Activated CD4-positive, alpha-beta T cell treated with anti-CD3 and anti-CD28 coated beads for 48 hours (primary cell): ENCODE measurements at places on chromosomes 7 and 10.

DNA sequence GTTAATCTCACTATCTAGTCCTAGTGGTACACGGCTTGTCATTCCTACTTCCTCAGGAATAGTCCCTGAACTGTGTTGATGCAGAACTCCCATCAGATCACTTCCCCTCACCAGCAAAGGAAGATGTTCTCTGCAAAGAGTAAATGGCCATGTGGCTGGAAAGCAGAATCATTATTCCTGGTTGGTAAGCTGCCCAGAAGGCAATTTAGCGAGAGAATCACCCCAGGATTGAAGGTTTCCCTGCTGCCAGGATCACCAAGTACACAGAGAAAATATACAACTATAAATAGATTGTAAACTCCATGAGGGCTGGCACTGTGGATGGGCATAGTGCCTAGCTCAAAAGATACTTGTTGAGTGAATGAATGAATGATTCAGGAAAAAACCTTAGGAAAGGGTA lies 115.0 kb downstream of the GFRA1 start:
- no peak for DNase-seq

DNA sequence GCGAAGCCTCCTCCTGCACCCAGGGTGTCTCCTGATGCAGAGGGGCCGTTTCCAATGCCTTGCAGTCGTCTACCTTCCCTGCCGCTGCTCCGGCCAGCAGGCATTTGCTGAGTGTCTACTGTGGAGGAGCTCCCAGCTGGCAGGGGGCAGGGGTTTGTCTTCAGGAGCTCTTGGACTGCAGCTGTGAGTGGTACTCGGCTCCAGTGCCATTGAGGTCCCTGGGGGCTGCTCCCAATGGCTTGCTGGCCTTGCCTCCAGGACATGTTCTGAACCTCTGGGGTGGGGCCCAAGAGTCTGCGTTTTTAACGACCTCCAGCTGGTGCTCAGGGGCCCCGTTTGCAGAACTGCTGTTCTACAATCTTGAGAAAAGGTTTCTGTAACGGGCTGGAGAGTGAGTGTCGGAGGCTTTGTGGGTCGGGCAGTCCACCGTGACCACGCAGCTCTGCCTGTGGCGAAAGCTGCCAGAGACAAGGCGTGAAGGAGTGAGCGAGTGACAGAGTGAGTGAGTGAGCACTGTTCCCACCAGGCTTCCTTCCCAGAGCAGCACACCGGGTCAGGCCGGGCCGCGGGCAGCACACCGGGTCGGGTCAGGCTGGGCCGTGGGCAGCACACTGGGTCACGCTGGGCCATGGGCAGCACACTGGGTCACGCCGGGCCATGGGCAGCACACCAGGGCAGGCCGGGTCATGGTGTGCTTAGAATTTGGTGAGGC lies 520.2 kb downstream of the PTPRN2 start:
- no peak for DNase-seq

DNA sequence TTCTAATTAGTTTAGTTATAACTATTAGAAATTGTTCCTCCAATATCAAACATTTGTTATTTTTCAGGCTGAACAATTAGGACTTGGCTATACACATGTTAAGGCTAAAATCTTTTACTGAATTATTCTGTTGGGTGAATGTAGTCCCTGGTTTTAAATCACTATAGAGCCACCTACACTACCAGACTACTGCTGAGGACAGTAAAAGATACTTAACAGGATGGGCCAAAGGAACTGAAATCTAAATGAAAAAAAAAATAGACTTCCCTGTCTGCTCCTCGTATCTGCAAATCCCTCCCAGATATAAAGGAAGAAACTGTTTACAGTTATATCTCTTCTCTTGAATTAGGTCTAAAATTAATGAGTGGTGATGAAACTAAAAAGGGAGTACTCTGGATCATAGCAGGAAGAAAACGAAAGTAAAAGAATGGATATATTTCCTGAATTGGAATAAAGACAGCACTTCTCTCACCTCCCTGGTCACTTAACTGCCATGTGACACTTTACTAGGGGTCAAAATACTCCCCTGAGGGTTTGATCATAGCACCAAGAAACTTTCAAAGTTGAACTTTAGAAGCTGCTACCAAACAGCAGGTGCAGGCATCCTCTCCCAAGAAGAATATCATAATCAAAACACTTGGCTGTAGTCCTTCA lies 12.7 kb downstream of the FBXW4 start:
- DNase-seq = no peak

DNA sequence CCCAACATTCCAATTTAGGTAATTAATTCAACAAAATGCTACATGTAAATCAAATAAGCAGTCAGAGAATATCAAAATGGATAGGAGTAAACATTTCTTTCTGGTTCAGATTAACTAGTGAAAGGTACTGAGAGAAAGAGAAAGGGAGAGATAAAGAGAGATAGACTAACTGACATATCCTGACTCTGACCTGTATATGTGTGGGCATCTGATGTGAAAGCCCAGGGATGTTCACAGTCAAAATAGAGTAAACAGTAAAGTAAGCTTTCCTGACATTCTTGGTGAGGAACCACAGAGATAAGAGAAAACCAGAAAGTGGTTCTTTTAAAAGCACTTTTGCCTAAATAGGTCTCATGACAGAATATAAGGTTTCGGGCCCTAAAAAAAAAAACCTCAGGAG lies 37.5 kb upstream of the ANK3 start:
- no peak for DNase-seq

DNA sequence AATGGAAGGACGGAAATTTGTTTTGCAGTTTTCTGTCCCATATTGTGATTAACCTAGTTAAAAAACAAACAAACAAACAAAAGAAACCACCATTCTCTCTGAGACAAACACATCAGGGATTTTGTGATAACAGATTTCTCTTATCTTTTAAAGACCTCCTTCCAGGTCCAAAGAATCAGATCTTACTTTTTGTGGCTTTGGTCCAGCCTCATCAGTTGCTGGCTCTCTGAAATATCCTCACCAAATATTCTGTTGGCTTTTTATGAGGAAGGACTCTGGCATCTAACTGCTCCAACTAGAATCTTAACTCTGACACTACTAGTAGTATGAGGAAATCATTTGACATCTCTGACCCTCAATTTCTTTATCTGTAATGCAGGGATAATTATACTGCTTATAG lies 4.8 kb downstream of the FAM204A start:
- DNase-seq = no peak

DNA sequence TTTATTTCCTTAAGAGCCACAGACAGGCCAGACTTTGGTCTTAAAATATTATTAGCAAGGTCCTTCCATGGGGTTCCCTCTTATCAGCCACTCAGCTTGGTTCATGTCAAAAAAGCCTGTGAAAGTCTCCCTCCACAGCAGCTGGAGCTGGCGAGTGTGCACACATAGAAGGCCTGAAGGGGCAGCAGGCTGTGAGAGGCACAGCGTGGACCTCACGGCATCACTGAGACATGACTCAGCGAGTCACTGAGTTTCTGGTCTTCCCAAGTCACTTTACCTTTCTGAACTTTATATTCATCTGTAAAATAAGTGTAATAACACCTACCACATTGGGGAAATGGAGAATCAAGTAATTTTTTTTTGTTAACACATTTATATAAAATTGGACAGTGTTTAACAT lies 8.7 kb downstream of the TAF3 start:
- peak; percentile 26 for DNase-seq

- no peak for DNase-seq
Observed at GRCh38 chr10:938941-939678, 7.6 kb upstream of the LARP4B start.

- DNase-seq = no peak
Observed at GRCh38 chr10:63199716-63200115, 66.6 kb downstream of the NRBF2 start.

- no peak for DNase-seq
Observed at GRCh38 chr7:115136796-115137443, 215.0 kb downstream of the MDFIC start.

- DNase-seq = no peak
Observed at GRCh38 chr7:132977234-132977633, 104.7 kb downstream of the CHCHD3 start.

GRCh38 chr7:99791021-99791420 lies 7.0 kb upstream of the CYP3A4 start:
- DNase-seq = no peak

GRCh38 chr10:92562424-92562823 lies 11.5 kb downstream of the IDE start:
- DNase-seq = no peak

DNA sequence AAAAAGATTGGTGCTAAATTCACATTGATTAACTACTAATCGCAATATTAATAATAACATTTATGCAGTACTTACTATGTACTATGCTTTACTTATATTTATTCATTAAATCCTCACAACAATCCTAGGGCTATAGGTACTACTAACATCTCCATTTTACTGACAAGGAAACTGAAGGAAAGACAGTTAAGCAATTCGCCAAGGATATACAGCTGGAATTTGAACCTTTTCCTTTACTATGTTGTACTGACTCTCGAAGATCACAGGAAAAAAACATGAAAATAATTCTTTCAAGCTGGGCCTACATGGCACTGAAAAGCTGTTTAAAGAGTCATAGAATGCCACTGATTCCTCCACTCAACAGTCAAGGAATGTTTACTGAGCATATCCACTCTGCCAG lies 185.4 kb downstream of the IPMK start:
- DNase-seq = no peak

- DNase-seq = no peak
Observed at GRCh38 chr7:37450035-37450434, 1.4 kb upstream of the ELMO1 start.

GRCh38 chr10:92848037-92848440 lies 281 bp upstream of the EXOC6 start:
- DNase-seq = no peak

DNA sequence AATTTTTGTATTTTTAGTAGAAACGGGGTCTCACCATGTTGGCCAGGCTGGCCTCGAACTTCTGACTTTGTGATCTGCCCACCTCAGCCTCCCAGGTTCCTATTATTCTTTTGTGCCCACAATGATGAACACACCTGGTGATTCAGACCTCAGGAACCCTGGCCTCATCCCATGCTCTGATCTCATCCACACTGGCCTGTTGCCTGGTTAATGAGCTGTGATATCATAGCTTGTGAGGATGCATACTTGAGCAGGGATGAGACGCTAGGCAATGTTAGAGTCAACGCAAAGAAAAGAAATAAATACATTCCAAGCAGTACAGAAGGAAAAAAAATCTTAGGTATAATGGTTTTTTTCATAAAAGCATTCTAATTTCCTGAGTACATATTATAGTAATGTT lies 82.4 kb upstream of the RNF32 start:
- DNase-seq = no peak

DNA sequence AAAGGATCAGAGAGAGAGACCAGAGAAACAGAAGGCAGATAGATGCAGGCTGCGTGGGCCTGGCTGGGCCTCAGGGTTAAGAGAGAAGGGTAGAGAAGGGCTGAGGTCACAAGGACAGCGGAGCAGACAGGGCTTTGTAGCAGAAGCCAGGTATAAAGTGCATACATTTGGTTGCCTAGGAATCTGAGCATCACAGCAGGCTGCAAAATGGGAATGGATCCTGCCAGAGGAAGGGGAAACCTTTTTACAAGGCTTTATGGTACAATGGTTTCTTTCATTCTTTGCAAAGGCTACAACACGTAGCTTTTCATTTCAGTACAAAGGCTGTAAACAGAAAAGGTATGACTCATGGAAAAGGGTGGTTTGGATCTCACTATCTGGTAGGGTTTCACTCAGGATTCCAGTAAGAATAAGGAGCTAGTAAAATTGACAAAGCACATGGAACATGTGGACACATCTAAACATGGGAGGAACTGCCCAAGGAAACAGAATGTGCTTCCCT lies 275.1 kb downstream of the DOCK4 start:
- DNase-seq = no peak

GRCh38 chr10:6407034-6407721 lies 172.9 kb downstream of the PRKCQ start:
- DNase-seq = no peak

GRCh38 chr7:98840722-98841121 lies 29.1 kb downstream of the TMEM130 start:
- DNase-seq = no peak

- no peak for DNase-seq
Observed at GRCh38 chr10:71453186-71453585, 56.5 kb downstream of the CDH23 start.

DNA sequence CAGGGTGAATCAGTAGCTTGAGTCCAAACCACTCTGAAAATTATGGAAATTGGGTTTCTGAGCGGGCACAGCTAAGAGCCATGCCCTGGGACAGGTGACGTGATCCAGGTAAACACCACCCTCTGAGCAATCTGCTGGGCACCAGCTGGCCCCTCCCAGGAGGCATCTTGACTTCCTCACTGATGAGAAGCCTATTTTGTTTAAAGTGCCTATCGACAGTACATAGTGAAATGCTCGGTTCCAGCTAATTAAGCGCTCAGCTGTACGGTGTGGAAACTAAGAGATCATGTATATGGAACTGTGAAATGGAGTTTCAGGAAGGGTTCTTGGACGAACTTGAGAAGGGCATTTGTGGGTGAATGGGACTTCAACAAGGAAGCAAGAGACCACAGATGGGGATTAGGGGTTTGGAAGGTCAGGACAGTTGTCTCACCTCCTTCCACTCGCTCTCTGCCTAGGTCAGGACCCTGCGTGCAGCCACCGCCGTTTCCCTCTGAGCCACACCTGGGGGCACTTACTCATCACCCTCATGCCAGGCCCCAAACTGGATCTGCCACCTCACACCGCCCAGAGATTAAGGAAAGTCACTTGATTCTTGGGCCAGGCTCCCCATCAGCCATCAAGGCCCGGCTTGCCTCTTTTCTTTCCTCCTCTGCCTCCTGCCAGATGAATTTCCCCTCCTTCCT lies 3.2 kb downstream of the ITPRIP start:
- no peak for DNase-seq

DNA sequence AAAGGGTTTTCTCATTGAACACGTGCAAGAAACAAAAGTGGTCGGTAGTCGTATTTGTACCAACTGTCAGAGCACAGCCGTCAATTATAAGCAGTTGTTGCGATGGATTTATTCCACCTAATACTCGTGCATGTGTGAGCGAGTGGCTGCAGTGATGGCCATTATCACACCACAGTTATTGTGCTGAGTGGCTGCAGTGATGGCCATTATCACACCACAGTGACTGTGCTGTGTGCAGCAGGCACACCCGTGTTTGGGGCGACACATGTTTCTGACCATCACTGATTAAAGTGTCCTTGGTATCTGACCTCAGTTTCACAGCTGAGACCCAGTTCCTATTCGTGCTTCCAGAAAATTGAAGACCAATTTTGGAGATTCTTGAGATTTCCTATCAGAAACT lies 142.9 kb upstream of the PFKP start:
- DNase-seq = no peak

GRCh38 chr7:21412410-21412851 lies 15.5 kb upstream of the SP4 start:
- DNase-seq = no peak

- no peak for DNase-seq
Observed at GRCh38 chr7:51016546-51016945, 233.8 kb upstream of the GRB10 start.

DNA sequence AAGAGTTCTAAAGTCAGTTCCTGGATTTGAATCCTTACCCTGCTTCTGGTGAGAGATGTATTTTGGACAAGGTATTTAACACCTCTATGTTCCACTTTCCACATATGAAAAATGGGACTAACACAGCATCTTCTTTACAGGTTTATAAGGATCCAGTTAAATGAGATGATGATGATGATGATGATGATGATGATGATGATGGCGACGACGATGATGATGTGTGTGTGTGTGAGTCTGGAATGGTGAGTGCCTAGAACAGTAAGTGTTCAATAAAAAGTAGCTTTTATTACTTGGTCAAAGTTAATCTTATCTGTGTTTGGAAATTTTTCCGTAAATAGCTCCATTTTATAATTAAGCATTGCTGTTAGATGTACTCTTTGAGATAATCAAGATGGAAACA lies 248.3 kb upstream of the SLC26A5 start:
- DNase-seq = no peak

- DNase-seq = peak; percentile 36
Observed at GRCh38 chr7:108415821-108416536, 40.3 kb downstream of the NRCAM start.
